ENCODE measurements at places on chromosomes 2 and 18. TPM values are rescaled to one million over a fixed set of nuclear protein-coding genes. Genes with fewer than 3 reads are reported as not detected.

Gene SLC11A1
- polyA plus RNA-seq, result 0.31 TPM

Gene DNAJC10
- polyA plus RNA-seq, result 41.5 TPM

Gene RNU2-63P
- polyA plus RNA-seq, result not detected

Gene RSAD2
- 0.35 TPM for polyA plus RNA-seq

Gene IL1R1
- polyA plus RNA-seq, result 20.5 TPM

Gene LDAH
- polyA plus RNA-seq, result 13.9 TPM

Gene XDH
- 0.33 TPM for polyA plus RNA-seq

Gene ALLC
- polyA plus RNA-seq, result 0.08 TPM

Gene TANC1
- polyA plus RNA-seq, result 19.2 TPM

Gene GALR1
- not detected for polyA plus RNA-seq

Gene GCG
- polyA plus RNA-seq, result not detected

Gene APOB
- polyA plus RNA-seq, result not detected

Gene FAM161A
- polyA plus RNA-seq, result 1.2 TPM

Gene NEUROD1
- 0.03 TPM for polyA plus RNA-seq

Gene ALPI
- polyA plus RNA-seq, result not detected

Gene PPP1R1C
- polyA plus RNA-seq, result 0.41 TPM

Gene UPP2
- polyA plus RNA-seq, result not detected

Gene ITPRIPL1
- 4.3 TPM for polyA plus RNA-seq

Gene DCDC2C
- polyA plus RNA-seq, result not detected

Gene HNRNPLL
- polyA plus RNA-seq, result 29.8 TPM

Gene VAMP5
- 9.8 TPM for polyA plus RNA-seq
